Heart left ventricle (tissue), 16 donors: ENCODE measurements at places on chromosomes 12 and 14.

- DNase-seq, result no peak
Observed at GRCh38 chr12:1518591-1519516, 75.5 kb downstream of the FBXL14 start.

DNA sequence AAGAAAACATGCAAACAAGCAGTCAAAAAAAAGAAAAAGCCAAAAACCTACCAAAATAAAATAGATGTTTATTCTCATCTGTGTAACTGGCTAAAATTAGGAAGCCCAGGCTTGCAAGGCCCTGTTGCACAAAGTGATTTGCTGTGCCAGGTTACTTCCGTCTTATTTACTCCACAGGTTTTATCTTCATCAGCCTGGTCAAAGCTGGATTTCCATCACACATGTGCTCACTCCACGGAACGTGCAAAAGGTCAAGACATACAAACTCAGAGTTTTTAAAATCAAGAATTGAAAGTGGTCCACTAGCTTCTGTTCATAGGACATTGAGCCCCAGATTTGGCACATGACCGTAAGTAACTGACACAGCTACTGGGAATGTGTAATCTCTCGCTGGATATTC lies 14.8 kb downstream of the KCNJ8 start:
- DNase-seq, result no peak

DNA sequence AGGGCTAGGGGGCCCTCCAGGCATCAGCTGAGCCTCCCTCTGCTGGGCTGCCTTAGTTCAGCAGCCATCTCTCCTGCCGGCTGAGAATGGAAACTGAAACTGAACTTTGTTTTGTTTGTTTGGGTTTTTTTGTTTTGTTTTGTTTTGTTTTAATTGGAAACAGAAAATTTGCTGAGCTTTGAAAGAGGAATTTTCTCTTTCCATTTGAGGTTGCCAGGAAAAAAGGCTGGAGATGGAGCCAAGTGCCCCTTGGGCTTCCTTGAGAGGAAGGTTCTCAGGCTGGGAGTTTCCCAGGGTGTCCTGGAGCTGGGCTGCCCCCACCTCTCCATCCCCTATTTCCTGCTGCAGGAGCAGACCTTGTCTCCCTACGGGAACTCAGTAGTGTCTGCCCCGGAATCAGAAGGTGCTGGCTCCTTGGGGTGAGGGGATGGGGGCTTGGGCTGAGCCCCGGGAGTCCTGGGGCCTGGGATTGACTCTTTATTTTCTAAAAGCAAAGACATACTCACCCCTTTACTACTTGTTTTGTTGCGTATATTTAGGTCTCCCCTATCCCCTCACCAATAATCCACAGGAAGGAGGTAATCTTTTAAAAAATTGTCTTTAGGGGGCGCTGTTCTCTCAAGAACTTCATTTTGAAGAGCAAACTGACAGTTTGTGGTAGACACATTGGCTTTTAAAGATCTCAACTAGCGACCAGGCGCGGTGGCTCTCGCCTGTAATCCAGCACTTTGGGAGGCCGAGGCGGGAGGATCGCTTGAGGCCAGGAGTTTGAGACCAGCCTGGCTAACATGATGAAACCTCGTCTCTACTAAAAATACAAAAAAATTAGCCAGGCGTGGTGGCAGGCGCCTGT lies 21.3 kb upstream of the OASL start:
- DNase-seq, result no peak

- no peak for DNase-seq
Observed at GRCh38 chr12:104846056-104846767, 111.9 kb downstream of the SLC41A2 start.

DNA sequence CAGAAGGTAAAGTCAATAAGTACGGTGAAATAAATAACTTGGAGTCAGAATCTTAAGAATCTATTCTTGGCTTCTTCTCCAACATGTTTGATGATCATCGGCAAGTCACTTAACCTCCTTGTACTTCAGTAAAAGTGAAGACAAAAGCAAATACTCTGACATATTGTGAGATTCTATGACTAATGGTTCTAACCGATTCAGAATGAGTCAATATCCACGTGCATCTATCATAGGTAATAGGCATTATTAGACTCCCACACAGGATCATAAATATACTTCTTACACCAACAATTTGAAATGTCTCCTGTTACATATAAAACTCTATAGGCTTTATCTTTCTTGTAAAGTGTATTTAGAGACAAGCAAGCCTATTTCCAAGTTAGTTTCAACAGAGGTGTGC lies 144.4 kb upstream of the ATXN7L3B start:
- DNase-seq, result no peak

DNA sequence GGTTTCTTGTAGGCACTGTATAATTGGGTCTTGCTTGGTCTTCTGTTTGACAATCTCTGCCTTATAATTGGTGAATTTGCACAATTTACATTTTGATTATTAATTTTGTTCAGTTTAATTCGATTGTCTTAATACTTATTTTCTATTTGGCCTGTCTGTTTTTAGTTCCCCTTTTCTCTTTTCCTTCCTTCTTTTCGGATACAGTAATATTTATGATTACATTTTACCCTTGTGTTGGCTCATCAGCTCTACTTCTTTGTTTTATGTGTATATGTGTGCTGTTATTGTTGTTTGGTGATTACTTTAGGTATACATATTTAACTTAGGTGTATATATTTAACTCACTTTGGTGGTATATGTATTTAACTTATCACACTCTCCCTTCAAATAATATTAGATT lies 12.8 kb upstream of the BEGAIN start:
- no peak for DNase-seq

DNA sequence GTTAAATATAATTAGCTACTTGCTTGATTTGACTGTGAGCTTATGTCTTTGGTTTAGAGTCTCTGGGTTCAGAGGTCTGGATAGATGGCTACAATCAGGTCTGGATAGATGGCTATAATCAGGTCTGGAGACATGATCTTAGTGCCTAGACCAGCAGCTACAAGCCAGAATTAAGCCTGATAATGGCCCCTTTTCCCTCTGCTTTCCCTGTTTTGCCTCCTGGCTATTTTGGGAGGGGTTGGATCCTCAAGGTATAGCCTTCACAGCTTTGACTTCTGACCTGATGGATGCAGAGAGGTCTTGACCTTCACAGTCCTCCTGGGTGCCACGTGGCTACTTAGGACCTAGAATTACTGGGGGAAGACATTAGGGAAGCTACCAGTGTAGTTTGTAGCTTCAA lies 877.7 kb downstream of the GALC start:
- no peak for DNase-seq

DNA sequence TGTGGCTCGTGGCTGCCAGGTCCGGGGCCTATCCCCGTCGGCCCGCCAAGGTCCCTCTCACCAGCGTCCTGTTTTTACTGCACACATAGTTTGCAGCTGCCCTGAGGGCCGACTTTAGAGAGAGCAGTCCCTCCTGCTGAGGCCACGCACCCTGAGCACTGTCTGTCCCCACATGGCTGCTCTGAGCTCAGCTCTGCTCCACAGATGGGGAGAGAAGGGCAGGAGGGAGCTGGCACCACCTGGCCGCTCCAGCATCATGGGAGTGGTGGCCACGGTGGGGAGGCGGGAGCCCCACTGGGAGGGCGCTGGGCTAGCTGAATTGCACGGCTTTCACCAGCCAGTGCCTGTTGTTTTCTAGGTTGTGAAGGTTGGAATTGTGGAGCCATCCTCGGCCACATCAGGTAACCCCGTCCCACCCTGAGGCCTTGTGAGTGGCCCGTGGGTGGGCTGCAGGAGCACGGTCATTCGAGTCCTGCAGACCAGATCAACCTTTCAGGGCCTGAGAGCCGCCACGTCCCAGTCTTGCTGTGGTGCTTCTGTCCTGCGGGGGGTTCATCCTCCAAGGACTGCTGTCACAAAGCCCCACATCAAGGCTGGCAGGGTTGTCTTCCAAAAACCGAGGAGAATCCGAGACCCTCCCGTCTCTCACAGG lies 7.4 kb upstream of the TEX22 start:
- no peak for DNase-seq

- no peak for DNase-seq
Observed at GRCh38 chr12:13559318-13559978, 362.9 kb downstream of the EMP1 start.

- DNase-seq, result no peak
Observed at GRCh38 chr14:70005281-70005805, 126.1 kb downstream of the SMOC1 start.

DNA sequence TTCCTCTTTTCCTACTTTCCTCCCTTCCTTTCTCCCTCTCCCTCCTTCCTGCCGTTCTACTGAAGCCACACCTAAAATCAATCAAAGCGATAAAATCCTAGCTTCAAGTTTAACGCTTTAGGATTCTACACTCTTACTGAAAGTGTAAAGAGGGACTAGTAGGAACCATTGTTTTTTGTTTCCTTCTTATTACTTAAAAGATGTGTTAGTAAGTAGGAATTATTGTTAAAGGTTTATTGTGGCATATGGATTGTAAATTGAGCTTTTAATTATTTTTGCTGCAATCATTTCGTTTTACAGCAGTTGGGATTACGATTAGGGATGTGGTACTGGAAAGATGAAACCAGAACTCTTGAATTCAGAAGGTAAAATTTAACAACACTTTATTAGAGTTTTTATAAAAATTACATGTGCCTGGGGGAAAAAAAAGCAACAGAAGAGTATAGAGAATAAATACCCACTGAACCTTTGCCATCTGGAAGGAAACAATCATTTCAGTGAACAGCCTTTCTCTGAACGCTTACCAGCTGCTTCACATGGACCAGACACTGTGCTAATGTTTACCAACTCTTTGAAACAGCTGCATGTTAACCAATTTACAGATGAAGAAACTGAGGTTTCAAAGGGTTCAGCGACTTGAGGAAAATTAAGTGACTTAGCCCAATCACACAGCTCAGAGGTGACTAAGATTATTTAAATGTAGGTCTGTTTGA lies 1.0 kb downstream of the PPP1R36 start:
- no peak for DNase-seq

DNA sequence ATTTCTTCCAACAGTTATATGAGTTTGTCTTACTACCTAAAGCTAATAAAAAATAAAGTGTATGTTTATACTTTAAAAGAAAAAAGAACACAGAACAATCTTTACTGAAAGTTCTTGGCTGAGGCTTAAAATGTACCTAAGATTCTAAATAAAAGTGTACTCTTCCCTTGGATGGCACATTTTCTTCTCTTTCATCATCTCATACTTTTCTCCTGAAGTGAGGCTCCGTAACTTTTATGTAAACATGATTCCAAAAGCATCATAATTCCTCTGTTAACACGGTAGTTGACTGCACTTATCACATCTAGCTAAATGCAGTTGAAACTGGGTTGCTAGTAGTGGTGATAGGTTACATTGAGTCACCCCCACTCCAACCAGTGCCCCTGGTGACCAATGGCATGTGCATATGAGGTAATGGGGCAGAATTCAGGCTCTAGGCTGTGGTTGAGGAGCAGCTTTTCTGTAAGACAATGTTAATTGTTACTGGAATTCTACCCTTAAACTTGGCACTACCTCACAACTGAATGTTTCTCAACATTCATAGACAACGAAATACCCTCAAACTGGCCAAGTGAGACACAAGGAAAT lies 38.4 kb downstream of the WASHC3 start:
- DNase-seq, result no peak

- DNase-seq, result no peak
Observed at GRCh38 chr14:30295980-30296379, 263.0 kb upstream of the G2E3 start.

- no peak for DNase-seq
Observed at GRCh38 chr14:71799841-71800240, 132.4 kb upstream of the RGS6 start.

GRCh38 chr12:77847060-77847541 lies 16.4 kb downstream of the NAV3 start:
- DNase-seq, result no peak

DNA sequence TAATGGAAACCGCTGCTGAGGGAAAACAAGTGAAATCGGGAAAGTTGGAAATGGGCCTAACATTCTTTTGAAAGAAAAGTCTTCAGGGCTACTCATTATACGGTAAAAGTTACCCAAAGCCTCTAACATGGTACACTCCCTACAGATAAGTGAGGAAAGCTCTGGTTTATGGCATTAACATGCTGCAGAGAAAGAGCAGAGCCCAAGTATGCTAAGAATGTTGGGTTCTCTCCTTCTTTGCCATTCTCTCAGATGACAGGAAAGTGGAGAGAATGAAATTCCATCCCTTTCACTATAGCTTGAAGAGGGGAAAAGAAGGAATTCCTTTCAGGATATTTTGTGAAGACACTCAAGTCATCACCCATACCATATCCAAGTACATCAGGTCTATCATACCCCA lies 348.0 kb downstream of the SEC23A start:
- DNase-seq, result no peak

DNA sequence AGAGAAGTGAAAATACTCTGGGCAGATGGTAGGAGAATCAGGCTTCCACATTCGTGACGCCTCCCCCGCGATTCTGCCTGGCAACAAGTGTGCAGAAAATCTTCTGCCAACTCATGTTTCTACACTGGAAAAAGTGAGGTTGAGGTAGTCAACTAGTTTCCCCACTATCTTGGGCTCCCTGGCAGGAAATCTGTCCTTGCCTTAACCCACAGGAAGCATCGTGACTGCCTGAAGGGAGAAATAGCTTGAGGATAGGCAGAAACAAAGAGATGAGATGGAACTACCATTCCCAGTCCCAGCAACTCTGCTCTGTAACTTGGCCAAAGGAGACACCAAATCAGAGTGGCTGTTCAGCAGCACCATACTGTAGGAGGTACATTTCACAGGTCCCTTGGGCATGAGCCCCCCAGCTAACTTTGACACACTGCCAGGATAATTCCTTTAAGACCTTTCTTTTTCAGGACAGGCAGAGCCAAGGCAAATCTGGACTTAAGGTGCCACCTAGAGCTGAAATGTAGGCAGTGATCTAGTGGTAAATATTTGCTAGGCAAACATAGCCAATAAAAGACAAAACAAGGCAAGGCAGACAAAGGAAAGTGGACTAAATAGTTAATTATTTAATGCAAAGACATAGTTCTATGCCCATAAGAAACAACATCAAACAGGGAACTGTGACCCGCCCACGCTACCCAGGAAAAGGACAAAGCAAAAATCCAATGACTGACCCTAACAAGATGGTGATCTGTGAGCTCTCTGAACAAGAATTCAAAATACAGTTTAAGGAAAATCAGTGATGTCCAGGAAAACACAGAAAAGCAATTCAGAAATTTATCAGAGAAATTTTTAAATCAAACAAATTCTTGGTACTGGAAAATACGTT lies 205.1 kb downstream of the PTPRO start:
- DNase-seq, result peak; percentile 52

GRCh38 chr14:74429221-74429691 lies 3.2 kb upstream of the SYNDIG1L start:
- DNase-seq, result no peak

- DNase-seq, result peak; percentile 73
Observed at GRCh38 chr12:62632411-62632918, 165.8 kb downstream of the MON2 start.

- DNase-seq, result no peak
Observed at GRCh38 chr12:56078427-56078826, 1.5 kb upstream of the ERBB3 start.

DNA sequence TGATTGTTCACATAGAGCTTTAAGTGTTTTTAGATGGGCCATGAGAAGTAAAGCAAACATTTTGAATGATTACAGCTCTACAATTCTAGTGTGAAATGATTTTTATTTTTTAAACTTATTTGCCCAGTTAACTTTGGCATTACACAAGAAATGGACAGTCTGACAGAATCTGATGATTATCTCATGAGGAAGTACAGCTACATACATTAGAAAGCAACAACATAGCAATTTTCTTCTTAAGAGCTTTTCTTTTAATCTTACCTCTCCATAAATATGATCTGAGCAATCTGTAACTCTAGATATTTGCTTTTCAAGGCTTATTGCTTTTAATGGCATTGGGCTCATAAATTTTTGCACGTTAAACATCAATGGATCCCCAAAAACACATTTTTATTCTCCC lies 26.5 kb upstream of the PPP1R12A start:
- DNase-seq, result no peak
